AG08395 (cell line): ENCODE measurements at places on chromosomes 11 and 22.

DNA sequence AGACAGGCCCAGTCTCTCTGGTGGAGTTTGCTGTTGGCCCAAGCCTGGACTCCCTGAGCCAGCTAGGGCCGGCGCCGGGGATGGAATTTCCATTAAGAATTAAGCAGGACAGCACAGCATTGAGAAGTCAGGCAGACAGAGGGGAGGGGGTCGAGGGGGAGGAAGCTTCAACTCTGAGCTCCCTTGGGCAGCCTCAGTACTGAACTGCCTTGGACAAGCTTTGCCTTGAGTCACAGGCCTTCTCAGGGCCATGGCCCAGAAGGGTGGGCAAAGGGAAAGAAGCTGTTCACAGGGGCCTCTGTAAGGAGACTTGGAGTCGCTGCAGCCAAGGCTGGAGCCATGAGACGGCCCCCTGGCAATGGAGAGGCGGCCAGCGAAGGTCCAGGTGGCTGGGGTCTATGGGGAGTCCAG lies 2.6 kb upstream of the INSC start:
- DNase-seq: no peak

GRCh38 chr11:1760351-1761109 lies 3.2 kb downstream of the CTSD start:
- peak; percentile 92 for DNase-seq

DNA sequence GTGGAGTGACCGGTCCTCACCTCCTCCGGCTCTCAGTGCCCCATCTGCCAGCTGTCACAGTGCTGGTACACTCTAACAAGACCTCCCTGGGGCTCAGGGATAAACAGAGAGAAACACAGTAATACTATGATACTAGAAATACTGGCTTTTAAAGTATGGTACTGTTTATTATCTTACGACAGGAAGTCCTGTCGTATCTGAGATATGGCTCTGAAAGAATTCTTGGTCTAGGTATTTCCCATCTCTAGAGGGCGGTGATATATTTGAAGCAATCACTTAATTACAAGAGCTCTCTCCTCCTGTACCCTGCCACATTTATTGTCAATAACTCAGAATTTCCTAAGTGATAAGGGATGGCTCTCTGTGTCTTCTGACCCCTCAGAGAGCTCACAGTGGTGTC lies 119.1 kb downstream of the RRM1 start:
- no peak for DNase-seq

- no peak for DNase-seq
Measured at GRCh38 chr11:69934861-69935494, 115.8 kb upstream of the FGF3 start.

DNA sequence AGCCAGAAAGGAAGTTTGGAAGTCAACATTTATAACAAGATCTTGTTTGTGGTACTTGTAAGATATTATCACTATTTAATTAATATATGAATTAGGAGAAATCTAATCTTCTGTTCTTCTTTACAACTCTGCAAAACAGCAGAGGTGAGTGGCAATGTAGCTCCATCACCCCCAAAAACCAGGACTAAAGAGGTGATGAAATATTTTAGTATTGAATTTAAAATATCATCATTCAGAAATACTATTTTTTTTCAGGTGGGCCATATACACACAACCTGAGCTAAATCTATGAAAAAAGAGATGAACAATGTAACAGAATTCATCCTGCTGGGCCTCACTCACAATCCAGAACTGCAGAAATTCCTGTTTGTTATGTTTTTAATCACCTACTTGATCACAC lies at the start of gene OR4C45:
OR4C45 (plus strand) TSS at position 301 of the 400 bp plus-strand sequence.
- no peak for DNase-seq

DNA sequence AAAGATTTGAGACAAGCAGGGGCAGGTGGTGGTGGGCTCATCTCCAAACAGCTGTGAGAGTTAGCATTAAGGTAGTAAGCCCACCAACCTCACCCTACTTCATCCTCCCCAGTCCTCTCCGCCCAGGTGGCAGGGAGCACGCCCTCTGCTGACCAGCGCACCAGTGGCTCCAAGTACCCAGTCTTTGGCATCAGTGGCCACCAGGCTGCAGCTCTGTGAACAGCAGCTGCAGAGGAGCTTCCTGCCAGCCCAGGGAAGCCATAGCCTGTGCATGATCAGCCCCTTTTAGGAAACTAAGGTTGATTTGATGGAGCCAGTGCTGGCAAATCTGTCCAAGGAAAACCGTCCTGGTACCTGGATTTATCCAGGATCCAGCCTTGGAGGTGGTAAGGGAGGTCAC lies 21.7 kb downstream of the CAVIN3 start:
- DNase-seq: peak; percentile 41

GRCh38 chr11:2300936-2301630 lies 635 bp downstream of the C11orf21 start:
- DNase-seq: no peak

GRCh38 chr22:17012267-17012666 lies 4.2 kb upstream of the GAB4 start:
- DNase-seq: no peak

GRCh38 chr11:33452836-33453624 lies 195.8 kb downstream of the HIPK3 start:
- peak; percentile 86 for DNase-seq

DNA sequence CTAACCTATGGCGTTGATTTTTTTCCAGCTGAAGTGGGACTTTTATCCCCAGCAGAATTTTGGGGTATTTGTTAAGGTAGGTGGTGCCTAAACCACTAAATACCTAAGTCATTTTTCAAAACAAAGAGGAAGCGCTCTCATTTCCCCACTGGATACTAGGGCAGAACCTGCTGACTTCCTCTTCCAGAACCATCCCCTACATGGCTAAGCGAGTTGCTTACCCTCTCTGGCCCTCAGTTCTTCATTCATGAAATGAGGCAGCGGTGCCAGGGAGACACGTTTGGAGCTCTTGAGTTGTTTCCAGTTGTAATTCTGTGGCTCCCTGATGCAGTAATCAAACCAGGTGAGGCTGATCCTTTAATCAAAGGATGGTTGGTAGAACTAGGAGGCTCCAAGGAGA lies 10.0 kb upstream of the MTMR3 start:
- no peak for DNase-seq

DNA sequence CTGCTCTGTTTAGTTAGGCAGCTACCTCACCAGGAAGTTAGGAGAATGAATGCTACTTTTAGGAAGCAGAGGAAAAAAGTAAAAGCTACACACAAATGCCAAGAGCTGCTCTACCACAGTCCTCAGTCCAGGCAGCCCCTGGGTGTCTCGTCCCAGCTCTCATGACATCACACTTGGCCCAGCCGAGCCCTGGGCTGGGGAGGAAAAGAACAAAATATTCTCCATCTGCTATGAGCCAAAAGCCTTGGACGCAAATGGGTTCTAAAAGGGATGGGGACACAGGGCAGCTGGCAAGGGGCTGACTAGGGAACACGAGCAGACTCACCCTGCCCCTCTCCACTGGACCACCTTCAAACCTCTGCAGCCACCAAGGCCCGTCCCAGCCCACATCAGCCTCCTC lies 26.1 kb downstream of the TMEM184B start:
- DNase-seq: no peak

DNA sequence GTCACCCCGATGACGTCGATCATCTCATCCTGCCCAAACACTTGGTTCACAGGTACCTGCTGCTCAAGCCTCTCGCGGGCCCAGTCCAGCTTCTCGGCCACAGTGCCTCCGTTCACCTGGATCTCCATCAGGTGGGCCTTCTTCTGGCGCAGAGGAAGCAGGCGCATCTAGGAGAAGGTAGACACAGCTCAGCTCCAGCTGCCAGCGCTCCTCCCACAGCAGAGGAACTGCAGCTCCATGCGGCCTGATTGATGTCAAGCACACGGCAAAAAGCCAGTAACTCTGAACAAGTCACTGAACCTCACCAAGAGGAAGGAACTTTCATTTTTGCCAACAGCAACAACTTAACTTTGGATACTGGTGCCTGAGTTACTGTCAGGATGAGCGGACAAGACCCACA lies 4.0 kb downstream of the RPL3 start:
- no peak for DNase-seq

GRCh38 chr11:37456746-37457145 lies 858.7 kb upstream of the RAG2 start:
- no peak for DNase-seq

DNA sequence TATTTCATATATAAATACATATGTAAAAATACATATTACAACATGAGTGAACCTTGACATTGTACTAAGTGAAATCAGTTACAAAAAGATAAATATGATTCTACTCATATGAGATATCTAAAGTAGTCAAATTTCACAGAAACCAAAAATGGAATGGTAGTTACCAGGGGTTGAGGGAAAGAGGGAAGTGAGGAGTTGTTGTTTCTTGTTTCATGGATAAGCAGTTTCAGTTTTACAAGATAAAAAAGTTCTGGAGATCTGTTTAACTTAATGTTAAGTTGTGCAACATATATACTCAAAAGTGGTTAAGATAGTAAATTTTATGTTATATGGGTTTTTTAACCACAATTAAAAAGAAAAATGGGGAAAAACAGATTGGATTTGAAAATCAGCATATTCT lies 107.7 kb downstream of the ELP4 start:
- DNase-seq: no peak

DNA sequence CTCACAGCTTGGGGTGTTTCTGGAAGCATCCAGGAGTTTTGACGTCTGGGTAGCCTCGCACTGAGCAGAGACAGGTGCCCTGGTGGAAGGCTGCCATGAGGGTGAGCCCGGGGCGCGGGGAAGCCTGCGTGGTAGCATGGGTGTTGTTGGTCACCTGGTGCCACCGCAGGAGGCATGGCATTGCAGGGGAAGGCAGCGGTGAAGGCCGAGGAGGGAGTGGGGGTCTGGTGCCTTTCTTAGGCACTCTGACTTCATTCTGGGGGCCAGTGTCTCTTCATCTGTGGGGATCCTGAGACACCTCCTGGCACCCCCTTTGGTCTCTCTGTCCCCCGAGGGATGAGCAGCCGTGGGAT lies 271.2 kb downstream of the TBC1D22A start:
- DNase-seq: no peak

DNA sequence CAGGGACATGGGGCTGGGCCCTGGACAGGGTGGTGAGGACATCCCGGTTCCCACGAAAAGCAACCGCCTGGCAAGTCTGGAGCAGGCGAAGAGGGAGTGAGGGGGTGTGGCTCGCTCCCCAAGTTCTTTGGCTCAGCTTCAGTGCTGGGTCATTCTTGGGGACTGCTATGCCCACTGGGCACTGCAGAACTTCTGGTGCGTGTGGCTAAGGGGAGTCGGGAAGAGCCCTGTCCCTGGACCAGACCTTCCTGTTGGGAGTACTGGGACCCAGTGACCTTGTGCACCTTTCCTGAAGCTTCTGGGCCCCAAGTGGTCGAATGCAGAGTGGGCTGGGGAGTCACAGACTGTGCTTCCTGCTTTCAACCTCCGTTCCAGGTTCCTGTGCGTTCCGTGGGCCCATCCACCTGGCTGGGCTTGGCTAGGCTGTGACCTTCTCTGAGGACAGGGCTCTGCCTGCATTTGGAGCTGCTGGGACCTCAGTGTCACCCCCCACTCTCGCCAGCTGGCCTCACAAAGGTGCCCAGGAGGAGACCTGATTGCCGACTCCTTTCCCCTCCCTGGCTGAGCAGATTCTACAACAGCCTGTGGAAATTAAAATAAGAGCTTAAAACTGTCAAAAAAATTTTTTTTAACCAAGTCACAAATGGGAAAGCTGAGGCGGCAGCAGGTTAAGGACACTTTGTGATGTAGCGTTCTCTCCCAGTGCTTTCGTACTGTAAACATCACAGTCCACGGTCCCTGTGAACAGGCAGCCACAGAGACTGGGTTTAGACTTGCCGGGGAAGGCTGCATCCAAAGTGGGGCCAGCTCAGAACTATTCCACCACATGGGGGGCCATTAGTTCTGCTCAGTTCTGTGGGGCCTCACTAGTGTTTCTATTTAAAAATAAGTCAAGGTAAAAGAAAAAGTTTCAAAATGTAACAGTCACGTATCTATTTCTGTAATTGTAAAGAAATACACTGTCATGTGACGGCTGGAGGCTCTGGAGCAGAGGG lies 63.8 kb upstream of the WNT7B start:
- no peak for DNase-seq

GRCh38 chr11:84468235-84468634 lies 1158.9 kb downstream of the DLG2 start:
- DNase-seq: no peak

DNA sequence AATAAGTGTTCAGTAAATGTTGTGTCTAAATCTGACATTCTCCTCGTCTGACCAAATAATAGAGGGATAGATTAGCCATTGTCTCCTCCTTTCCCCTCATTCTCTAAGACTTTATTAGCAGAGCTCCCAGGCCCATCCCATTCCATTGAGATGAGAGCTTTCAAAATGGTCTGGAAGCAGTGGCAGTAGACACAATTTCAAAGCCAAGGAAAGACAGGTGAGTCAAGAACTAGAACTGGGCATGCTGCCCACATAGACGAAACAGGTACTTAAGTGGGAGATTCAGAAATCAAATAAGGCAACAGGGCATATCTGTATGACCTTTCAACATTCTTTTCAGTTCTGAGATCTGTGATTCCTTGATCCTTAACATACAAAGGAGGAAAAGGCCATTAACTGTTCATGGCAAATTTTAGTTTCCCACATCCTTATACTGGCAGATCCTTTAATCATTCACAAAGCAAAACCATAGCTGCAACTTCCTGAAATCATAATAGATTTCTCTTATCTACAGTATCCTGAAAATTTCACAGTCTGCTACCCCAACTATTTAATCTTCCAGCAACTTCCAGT lies 96.6 kb upstream of the KCNA4 start:
- DNase-seq: no peak

DNA sequence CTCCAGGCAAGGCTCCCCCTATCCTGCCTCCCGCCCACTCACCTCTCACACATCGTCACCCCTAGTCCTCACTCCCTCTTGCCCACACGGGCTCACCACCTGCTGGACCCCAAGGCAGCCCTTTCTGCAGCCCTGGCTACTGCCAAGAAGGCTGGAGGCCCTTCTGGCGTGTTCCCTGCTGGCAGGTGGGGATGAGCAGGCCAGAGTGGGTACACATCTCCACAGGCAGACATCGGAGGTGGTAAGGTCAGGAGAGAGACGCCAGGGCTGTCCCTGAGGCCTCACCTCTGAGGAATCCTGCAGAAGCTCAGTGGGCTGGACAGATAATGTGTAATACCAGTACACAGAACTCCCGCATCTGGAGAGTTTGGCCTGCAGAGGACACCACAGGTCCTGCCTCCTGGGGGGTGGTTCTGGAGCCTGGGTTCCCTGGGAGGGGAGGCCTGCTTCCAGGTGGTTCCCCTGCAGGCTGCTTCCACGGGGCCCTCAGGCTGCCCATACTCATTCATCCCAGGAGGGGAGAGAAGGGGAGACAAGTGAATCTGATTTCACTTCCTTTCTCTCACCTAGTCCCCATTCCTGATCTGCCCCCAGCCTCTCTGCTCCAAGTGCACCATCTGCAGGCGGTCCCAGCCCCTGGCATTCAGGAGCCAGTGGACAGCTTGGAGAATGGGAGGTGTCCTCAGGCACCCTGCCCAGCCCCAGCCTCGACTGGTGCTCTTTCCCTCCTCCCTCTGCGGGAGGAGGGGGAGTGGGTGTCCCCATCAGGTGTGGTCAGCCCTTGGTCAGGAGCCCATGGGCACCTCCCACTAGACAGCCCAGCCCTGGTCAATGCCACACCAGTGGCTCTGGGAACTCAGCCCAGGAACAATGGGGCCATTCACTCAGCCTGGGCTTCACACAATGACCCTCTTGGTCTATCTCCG lies 6.1 kb upstream of the CHST1 start:
- DNase-seq: no peak

- no peak for DNase-seq
Measured at GRCh38 chr11:120632579-120632978, 121.0 kb downstream of the GRIK4 start.

- DNase-seq: no peak
Measured at GRCh38 chr11:113644605-113645004, 61.5 kb downstream of the TMPRSS5 start.

- peak; percentile 83 for DNase-seq
Measured at GRCh38 chr11:353179-353873, 16.0 kb upstream of the B4GALNT4 start.

- no peak for DNase-seq
Measured at GRCh38 chr11:96456111-96456510, 66.3 kb downstream of the JRKL start.
